Upper lobe of left lung (tissue), 6 donors: ENCODE measurements at places on chromosomes 11 and 22.

DNA sequence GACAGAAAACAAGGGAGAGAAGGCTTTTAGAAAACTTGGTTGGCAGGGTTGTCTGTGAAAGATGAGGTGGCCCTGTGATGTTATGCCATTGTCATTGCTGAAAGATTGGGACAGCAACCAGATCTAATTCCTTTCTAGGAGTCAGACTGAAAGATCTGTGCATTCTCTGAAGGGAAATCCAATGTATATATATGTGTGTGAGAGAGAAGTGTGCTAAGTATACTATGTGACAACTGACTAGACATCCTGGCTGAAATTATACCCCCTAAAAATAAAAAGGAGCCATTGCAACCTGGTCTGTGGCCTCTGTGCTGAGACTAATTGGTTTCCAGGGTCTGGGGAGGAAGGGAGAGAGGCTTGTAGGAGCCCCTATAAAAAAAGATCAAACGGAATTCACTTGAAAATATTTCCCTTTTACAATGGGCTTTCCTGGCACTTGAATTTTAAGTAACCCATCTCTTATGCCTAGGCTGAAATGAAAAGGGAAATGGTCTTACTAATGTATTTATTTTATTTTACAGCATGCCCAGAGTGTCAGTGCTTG lies 1.2 kb upstream of the MPPED2 start:
- no peak for DNase-seq

- DNase-seq: peak; percentile 60
Observed at GRCh38 chr22:46355369-46355995, 20.0 kb downstream of the TRMU start.

DNA sequence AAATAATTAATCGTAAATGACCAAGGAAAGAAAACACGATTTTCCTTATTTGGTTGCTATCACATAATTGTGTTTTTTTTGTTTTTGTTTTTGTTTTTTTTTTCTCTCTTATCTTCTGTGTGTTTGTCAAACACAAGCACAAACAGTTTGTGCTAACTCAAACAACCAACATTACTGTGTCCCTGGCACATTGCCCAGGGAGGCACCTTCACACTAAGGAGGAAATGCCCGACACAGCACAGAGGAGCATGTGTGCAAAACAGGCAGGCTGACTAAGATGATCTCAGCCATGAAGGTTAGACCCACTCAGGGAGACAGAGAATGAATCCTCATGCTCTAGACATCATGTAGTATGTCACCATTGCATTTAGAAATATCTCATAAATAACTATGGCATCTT lies 130.1 kb downstream of the SOX6 start:
- DNase-seq: no peak

DNA sequence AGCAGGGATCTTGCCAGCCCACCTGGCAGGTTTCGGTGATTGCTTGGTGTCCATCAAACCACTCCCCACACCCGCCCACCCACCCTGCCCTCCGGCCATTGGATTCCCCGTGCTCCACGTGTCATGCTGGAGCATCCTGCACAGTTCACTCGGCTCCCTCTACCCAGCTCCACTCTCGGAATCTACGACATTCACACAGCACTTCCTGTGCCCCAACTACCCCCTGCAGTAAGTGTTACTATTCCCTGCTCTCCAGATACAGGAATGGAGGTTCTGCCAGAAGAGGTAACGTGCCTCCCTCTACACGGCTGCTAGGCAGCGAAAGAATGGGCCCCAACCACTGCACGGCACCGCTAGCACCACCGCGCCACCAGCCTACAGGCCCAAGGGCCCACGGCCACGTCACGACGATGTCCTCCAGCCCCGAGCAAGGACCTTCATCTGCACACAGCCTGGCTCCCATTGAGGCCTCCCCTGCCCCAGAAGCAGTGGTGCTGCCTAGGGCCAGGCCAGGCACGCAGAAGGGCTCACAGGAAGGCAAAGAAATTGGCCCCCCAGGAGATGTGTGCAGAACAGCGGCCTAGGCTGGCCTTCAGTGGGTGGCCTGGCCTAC lies 27.6 kb downstream of the WNT7B start:
- no peak for DNase-seq

DNA sequence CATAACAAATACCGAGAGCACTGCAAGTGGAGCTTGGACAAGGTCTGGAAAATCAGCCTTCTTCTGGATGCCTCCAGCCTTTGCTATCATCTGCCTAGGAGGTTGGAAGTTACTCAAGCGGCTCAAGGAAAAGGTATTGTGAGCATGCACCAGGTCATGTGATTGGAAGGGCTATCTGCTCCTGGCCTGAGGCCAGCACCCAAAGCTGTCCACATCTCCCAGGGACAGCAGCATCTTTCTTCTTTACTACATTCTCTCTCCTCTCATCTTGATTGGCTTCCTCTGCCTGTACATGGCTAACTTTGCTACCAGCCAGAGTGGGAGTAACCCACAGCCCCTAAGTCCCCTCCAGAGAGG lies 44.2 kb upstream of the AMPD3 start:
- DNase-seq: no peak

DNA sequence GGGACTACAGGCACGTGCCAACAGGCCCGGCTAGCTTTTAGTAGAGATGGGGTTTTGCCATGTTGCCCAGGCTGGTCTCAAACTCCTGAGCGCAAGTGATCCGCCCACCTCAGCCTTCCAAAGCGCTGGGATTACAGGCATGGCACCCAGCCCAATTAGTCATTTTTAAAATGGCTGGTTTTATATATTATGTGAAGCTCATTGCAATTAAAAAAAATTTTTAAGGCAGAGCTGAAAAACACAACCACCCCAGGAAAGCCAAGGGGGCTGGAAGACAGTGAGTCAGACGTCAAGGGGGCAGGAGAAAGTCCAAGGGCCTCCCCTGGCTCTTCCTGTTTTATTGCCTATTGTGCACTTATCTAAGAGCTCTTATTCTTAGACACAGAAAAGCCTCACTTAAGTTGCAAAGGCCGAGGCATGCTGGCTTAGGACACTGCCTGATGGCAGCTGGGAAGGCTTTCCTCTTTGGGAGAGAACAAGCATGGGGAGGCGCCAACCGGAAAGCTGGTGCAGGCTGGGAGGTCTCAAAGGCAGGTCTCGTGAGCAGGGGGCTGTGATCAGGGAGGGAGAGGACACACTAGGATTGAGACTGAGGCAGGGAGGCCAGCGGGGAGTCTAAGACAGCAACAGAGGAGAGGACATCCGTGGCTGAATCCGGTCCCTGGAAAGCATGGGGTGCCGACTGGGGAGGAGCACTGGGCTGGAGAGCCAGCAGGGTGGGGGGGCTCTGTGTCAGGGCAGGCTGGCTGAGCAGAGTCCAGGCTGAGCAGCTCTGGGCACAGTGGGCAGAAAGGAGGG lies 11.1 kb upstream of the OSM start:
- DNase-seq: no peak

DNA sequence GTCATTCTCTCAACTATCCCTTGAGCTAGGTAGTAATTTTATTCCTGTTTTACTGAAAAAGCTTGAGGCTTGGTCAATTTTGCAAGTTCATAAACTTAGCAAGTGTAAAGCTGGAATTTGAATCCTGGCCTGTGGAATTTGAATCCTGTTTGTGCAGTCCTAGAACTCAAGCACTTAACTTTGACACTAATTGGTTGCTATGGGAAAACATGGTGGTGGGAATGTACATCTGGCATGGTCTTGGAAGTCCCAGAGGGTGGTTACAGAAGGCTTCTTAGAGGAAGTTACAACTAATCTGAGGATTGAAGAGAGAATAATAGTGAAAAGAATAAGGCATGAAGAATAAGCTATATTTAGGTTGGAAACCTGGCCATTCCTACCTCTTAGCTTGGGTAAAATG lies 66.5 kb upstream of the LIN7C start:
- no peak for DNase-seq

DNA sequence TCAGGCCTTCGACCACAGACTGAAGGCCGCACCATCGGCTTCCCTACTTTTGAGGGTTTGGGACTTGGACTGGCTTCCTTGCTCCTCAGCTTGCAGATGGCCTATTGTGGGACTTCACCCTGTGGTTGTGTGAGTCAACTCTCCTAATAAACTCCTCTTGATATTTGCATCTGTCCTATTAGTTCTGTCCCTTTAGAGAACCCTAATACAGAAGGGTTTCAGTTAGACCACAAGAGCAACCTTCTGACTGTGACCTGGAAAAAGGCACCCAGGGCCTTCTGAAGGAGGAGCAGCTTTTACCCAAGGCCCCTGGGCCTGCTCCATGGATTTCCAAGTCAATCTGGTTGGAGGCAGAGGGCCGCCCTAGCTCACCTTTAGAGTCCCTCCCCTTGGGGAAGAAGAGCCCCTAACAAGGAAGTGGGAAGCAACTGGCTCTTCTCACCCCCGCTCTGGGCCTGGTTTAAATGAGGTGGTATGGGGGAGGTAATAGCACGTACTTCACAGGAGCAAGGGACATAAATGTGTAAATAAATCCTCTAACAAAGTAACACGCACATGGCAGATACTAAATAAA lies 11.2 kb upstream of the CHST1 start:
- DNase-seq: no peak

- no peak for DNase-seq
Observed at GRCh38 chr22:19798891-19799293, 38.3 kb downstream of the TBX1 start.

DNA sequence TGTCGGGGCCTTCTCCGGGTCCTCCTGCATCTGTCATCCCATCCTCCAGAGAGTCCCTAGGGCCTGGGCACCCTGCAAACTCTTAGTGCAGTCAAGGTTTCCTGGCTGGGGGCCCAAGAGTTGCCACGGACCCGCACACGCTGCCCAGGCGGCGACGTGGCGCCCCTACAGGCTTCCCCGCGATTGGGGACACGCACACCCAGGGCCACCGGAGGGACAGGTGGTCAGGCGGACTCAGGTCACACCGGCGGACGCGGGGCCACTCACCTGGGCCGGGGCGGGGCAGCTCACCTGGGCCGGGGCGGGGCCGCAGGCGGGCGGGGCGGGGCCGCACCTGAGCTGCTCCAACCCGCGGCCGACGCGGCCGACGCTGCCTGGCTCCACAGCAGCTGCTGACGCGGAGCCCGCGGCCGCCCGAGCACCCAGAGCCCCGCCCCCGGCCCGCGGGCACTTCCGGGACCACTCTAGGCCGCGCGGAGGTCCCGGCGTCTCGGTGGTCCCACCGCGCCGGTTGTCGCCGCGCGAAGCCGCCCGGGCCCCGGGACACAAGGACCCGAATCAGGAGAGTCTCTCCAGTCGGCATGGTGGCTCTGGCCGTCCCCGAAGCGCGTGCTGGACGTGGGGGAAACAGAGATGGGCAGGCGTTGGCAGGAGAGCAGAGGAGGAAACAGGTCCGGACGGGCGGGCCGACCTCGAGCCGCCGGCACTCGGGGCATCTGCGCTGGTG lies at the start of gene ZNF70:
TSS of gene ZNF70 (minus strand) at position 399 of the 727 bp plus-strand sequence. CDS start 5,972 bp downstream, outside the sequence.
- peak; percentile 99 for DNase-seq

DNA sequence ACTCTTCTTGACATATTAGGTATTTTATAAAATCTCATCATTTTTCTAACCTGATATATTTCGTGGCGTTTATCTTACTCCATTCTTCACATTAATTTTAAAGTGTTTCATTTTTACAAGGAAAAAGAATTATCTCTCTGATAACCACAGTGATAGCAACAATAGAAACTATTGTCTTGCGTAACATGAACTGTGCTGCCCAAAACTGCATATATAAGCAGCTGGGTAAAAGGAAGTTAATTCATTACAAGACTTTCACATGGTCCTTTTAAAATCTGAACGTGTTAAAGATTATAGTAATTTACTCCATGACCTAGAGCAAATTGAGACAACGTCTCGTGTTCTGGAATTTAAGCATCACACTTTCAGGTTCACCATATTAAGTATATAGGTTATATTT lies 210.4 kb upstream of the GRIA4 start:
- no peak for DNase-seq

DNA sequence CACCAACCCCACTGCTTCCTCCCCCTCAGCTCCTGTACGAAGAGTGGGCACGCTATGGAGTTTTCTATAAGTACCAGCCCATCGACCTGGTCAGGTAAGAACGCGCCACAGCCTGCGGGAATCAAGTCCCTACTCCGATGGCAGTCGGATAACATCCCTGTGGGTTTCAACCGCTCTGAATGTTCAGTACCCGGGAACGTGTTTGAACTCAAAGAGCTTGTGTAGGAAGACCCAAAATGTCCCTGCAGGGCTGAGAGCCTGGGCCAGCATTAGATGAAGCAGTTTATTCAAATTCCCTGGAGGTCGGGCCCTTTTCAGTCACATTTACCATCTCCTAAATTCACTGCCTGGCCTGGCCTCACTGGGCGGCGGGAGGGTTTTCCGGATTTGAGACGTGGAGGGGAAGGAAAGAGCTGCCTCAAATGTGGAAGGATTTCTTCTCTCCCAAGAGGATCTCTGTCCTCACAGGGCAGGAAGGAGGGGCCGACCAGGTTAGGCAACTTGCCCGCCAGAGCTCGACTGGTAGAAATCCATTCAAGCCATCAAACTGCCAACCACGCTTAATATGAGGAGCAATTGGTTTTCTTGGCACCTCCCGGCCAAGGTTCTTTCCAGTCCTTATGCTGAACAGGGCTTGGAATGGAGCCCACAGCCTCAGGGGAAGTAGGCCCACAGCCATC lies 46.3 kb downstream of the ANO1 start:
- no peak for DNase-seq

- DNase-seq: no peak
Observed at GRCh38 chr11:93784935-93785360, 866 bp downstream of the MED17 start.

GRCh38 chr11:76185931-76186401 lies 20.3 kb downstream of the WNT11 start:
- peak; percentile 39 for DNase-seq

GRCh38 chr11:123214396-123214795 lies 19.3 kb upstream of the CLMP start:
- DNase-seq: no peak

DNA sequence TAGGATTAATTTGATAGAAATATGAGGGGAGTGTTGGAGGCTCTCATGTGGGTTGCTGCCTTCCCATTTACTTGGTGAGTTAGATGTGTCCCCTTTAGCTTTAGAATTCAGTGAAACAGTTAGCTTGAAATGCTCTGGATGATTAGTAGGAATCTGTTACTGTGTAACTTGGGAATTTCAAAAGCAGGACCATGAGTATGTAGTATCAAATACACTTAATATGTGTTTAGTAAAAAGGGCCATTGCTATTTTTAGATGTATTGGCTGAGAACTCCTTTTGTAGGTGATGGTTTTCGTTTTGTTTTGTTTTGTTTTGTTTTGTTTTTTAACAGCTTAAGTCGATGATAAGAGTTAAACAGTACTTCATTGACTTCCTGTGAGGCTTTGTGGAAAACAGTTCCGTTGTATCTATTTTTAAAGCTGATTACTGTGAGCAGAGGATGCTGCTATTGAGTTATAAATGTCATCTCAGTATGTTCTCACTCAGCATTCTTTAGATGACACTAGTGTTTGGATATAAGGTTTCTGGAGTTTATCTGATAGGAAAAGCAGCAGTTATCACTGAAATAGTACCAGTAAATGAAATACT lies 53.5 kb downstream of the MCAM start:
- no peak for DNase-seq

GRCh38 chr11:86625544-86625943 lies 46.9 kb downstream of the ME3 start:
- no peak for DNase-seq

- DNase-seq: no peak
Observed at GRCh38 chr11:17572359-17572690, 25.3 kb downstream of the OTOG start.

DNA sequence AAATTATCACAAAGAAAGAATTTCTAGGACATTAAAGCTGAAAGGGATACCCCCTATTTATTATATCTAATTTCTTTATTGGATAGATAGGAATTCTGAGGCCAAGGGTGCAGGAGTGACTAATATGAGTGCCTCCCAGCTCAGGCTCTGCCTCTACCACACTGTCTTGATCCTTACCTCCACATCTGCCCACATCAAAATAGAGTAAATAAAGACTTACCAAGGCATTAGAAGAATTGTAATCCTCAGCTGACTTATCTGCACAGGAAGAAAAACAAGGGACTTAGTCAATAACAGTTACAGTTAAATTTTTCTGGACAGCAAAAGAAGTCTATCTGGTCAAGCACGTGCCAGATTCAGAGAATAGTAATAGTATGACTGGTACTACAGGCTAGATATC lies 72.6 kb upstream of the GDPD4 start:
- DNase-seq: no peak
